Lung microvascular endothelial cell (primary cell): ENCODE measurements at places on chromosomes 1 and 21. TPM values are rescaled to one million over a fixed set of nuclear protein-coding genes. Genes with fewer than 3 reads are reported as not detected.
A peak's percentile ranks its signal among the peaks of the same experiment; 100 is the strongest.

DNA sequence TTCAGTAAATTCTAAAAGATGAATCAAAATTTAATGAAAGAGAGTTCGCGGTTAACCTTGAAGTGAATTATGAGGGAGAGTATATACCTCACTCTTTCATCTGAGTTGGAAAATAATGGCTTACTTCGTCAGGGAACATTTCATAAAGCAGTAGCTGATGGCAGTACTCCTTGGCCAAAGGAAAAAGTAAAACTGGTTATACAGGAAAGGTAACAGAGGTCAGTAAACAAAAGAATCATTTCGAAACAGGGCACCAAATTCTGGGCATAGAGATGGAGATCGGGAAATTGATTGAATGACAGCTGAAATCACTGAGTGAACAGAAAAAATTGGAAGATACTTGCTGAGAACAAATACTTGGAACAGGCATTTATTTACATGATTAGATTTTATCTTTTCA lies 199.0 kb downstream of the OLFM3 start:
- no peak for DNase-seq

DNA sequence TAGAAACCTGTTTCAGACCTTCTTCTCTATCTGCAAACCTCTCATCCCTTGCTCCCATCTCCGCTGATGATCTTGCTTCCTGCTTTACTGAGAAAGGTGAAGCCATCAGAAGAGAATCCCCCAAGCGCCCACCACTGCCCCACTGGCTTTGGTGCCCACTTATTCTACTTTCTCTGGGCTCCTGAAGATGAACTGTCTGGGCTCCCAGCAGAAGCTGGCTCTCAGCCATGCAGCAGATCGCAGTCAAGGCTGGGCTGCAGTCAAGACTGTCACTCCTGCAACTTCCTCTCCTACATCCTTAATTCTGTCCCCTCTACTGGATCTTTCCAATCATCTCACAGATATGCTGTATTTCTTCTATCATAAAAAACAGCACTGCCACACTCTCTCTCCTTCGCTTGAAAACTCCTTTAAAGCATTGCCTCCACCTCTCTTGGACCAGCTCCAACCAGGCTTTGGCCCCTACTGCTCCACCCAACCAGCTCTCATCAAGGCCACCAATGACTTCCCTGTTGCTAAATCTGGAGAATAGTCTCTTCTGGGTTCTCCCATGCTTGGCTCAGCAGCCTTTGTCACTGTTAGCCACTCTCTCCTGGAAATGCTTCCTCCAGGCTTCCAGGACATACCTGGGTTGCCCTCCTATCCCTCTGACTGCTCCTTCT lies 25.8 kb downstream of the TRIM62 start:
- DNase-seq: no peak

DNA sequence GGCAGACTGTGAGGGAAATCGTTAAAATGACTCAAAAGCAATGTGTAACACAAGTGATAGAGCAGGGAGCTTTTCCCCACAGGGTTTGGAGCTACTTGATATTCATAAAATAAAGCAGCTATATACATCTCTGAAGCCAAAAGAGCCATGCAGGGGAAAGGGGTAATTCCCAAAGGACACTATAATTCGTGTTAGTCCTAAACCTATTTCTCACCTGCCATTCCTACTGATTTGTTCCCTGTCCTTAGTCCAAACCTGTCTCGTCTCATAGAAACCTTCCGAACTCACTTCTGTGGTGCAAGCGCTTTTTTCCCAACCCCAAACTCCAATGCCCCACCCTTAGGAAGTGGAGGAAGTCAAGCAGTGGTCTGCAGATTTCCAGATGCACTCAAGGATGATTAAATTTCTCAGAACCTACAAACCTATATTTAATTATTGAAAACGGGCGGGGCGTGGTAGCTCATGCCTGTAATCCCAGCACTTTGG lies 946 bp upstream of the HNRNPR start:
- DNase-seq: no peak

DNA sequence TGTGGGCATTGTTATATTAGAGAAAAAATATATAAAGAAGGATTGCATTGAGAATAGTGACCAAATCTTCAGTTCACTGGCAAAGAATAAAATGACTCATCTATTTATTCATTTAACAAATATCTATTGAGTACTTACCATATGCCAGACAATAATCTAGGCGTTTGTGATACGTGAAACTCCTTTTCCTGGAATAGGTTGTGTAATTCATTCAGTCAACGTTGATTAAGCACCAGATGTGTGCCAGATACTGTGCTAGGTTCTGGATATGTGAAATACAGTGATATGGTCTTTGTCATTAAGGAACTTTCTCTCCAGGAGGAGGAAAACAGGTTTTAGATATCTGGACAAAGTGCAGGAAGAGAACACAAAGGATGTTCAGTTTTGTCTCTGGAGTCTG lies 344.5 kb downstream of the RWDD3 start:
- DNase-seq: no peak

DNA sequence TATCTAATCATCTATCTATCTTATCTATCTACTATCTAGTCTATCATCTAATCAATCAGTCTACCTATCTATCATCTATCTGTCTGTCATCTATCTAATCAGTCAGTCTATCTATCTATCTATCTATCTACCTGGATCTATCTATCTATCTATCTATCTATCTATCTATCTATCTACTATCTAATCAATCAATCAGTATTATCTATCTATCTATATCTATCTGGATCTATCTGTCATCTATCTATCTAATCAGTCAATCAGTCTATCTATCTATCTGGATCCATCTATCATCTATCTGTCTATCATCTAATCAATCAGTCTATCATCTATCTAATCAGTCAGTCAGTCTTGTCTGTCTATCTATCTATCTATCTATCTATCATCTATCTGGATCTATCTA lies 26.9 kb upstream of the C1orf174 start:
- DNase-seq: no peak

GRCh38 chr1:117146575-117147340 lies 25.2 kb upstream of the TRIM45 start:
- DNase-seq: peak; percentile 43

- no peak for DNase-seq
These were observed 7.2 kb downstream of the PGLYRP4 start for GRCh38 chr1:153341431-153341934.

GRCh38 chr21:26007951-26008498 lies 162.5 kb downstream of the APP start:
- DNase-seq: peak; percentile 78

DNA sequence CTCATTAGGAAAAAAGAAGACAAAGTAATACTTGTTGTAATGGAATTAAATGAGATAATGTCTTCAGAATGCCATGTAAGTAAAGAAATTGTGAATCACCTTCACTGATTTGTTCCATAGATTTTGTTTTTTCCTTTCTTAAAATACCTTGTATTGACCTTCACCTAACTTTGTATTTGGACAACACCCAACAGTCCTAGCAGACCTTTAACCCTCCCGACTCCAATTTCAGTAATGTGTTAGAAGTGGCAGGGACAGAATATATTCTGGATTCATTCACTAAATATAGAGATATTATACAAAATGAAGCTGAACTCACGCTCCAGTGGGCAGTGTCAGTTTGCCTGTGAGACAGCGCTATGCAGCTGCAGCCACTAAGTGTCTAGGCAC lies 57.9 kb downstream of the UCK2 start:
- DNase-seq: no peak

- DNase-seq: peak; percentile 90
These were observed 23.8 kb downstream of the IER5 start for GRCh38 chr1:181112071-181112929.

- DNase-seq: no peak
These were observed 40.2 kb upstream of the VWA5B1 start for GRCh38 chr1:20250340-20250989.

- DNase-seq: no peak
These were observed 70.6 kb downstream of the SYT6 start for GRCh38 chr1:114082867-114083585.

- DNase-seq: no peak
These were observed 39.5 kb downstream of the BACH1 start for GRCh38 chr21:29338256-29338655.

DNA sequence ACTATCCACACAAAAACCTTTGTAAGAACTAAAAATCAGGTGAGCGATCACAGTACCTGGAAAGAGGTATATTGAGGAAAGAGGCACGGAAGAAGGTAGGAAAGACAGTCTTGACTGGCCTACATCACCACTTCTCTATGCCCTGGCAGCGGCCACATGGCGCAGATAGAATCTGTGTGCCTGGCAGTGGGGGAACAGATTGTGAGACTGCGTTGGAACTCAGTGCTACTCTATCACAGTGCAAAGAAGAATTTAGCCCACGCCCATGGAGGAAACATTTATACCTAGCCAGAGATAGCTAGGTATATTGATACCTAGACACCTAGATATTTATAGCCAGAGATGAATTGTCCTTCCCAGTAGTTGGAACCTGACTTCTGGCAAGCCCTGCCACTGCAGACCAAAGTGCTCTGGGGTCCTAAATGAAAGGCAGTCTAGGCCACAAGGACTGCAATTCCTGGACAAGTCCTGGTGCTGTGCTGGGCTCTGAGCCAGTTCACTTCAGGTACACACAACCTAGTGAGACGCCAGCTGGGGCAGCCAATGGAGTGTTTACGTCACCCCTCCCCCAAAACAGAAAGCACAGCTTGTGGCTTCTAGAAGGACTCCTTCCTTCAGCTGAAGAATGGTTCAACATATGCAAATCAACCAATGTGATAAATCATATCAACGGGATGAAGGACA lies 51.9 kb downstream of the DHX9 start:
- DNase-seq: no peak

DNA sequence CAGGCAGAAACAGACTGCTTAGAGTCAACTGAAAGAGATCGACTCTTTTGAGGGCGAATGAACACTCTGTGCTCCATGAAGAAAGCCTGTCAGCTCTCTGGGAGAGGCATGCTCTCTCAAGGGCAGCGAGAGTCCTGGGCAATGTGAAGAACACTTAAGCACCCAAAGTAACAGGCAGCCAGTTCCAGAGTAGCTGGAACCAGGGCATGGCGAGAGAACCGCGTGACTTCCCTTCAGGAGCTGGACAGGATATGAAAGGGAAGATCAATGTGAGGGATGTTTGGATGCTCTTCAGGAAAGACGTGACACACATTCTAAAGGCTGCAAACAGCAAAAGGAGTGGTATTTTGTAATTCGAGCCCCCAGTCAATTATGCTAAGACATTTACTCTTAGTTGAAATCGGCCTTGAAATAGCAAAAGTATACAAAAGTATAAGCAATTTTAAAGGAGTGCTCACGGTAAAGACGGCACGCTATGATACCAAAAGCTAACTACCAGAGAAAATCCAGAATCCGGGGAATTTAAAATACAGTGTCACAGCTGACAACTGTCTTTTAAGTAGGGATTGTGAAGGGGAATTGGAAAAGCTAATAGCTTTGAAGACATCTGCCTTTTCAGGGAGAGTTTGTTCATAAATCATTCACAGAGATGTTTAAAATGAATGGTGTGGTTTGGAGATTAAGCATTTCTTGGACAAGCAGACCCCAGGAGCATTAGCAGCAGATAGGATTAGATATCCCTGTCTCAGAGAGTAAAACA lies 20.8 kb downstream of the ADAMTS5 start:
- no peak for DNase-seq

DNA sequence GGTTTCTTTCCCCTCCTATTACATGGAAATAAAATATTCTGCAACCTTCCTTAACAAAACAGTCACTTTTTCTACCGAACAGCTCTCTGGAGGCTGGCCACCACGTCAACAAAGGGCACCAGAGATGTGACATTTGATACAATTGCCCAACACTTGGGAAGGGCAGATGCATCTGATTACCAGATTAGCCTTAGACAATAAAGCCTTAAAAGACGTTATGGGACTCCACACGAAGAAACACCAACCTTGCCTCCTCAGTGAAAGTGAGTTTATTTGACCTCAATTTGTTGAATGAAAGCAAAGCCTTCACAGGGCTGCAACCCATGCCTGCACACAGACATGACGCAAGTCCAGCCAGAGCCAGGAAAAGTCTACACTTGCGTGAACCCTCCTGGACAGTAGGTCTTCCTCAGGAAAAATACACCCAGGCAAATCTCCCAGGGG lies 136.1 kb downstream of the TGFBR3 start:
- DNase-seq: no peak

- peak; percentile 19 for DNase-seq
These were observed 35.2 kb downstream of the TGFBR3 start for GRCh38 chr1:91850708-91851107.

DNA sequence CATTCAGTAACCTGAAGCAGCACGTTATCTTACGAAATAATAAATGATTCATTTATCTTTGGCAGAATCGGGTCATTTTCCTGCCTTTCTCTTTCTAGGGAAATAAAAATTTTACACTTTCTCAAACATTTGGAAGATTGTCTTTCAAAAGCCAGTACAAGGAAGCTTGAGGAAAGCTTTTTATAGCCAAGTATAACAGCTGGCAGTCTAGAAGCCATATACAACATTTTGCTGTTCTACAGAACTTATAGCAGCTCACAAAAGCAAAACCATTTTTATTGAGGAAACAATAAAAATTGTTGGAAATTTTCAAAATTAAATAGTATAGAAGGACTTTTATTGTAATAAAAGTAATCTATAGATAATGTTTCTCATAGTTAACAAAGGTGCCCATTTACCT lies 448.6 kb downstream of the SMYD3 start:
- no peak for DNase-seq

- no peak for DNase-seq
These were observed 532.2 kb downstream of the NPHP4 start for GRCh38 chr1:5459839-5460610.

GRCh38 chr1:209585197-209585596 lies 1.7 kb downstream of the CAMK1G start:
- no peak for DNase-seq

GRCh38 chr21:40016667-40017066 lies 149.4 kb downstream of the PCP4 start:
- DNase-seq: no peak

- DNase-seq: no peak
These were observed 72.2 kb downstream of the GNG12 start for GRCh38 chr1:67761091-67761490.

GRCh38 chr1:233722212-233722979 lies 108.5 kb downstream of the KCNK1 start:
- no peak for DNase-seq

CD1D gene
- under 0.01 TPM in 2 replicates for total RNA-seq

RBP7 gene
- 0.22 TPM in 1 of 2 replicates, not detected in the other for total RNA-seq

REN gene
- not detected in 2 replicates for total RNA-seq

COL8A2 gene
- total RNA-seq: 0.44 and 1.6 TPM in 2 replicates

RHBDL2 gene
- total RNA-seq: not detected in 2 replicates

SH2D1B gene
- 0.22 TPM in 1 of 2 replicates, not detected in the other for total RNA-seq
